ENCODE measurements at places on chromosomes 5 and 9.

DNA sequence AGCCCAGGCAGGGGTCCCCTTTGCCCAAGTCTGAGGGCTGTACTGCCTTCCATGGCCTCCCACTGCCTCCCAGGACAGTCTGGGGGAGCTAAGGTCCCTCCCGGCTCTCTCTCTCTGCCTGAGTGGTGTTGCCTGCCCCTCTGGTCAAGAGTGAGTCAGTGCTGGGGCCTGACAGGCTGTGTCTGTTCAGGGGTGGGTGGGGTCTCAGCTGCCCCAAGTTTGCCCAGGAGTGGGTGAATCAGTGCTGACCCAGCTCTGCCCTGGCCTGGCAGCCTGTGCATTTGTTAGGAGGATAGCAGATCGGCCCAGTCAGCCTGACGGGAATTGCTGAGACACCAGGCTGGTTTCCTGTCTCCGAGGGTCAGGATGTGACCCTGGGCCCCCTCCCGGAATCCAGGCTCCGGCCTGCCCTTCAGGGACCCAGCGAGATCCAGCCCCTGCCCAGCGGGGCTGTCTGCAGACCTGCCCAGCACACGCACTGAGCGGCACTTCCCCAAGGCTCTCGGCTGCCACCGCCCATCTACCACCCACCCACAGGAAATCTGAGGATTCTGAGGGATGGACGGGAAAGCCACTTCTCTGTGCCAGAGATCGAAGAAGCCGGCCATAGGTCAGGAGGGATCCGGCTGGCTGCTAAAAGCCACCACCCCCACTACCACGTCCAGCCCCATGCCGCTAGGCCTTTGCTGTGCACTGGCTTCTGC, 15.9 kb downstream of the ENG start:
- ATAC-seq = no peak

- no peak for ATAC-seq
These were observed 29.5 kb upstream of the APC start for GRCh38 chr5:112708103-112708622.

DNA sequence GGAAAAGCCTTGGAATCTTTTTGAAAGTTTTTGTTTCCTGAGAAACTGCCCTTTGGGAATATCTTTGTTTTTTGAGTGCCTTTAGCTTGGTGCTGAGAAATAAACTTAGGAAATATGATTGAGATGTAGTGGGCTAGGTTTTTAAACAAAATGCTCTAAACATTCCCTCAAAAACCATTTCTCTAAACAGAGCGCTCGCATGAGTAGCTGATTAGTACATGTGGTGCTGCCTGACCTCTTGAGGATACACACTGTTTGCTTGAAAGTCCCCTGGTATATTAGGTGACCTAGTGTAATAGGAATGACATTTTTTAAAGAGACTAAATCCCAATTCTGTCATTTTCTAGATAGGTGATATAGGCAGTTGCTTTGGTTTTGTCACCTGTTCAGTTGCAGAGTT, 132.3 kb downstream of the ADAMTSL1 start:
- ATAC-seq = no peak

DNA sequence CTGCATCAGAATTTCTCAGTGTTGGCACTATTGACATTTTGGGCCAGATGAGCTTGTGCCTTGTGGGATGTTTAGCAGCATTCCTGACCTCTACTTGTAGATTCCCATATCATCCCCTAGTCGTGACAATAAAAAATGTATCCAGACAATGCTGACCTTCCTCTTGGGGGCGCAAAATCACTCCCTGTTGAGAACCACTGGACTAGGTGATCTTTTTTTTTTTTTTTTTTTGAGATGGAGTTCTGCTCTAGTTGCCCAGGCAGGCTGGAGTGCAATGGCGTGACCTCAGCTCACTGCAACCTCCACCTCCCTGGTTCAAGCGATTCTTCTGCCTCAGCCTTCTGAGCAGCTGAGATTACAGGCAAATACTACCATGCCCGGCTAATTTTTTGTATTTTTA, 22.6 kb downstream of the STXBP1 start:
- no peak for ATAC-seq

GRCh38 chr9:127741831-127742434, 6.8 kb upstream of the TOR2A start:
- ATAC-seq = no peak

DNA sequence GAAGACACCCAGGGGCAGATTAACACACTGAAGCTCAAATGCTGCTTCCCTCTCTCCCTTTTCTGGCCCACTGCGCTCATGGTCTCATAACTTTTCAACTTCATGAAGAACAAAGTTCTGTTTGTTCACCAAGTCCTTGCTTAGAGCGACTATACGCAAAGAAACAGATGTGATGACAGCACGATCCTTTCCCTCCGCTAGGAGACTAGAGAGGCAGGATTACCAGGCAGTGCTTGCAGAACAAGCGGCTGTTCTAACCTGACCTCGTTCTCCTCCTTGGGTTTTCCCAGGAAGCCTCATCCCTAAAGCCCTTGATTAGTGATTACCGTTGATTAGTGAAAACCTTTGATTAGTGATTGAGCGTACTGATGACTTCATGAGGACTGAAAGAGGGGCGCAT, 649.9 kb downstream of the IRX1 start:
- no peak for ATAC-seq

- ATAC-seq = no peak
These were observed 717.8 kb downstream of the DTWD2 start for GRCh38 chr5:118270526-118270925.

Data from activated CD4-positive, CD25-positive, alpha-beta regulatory T cell treated with anti-CD3 and anti-CD28 coated beads, Interleukin-2, amount 50 U/mL, for 24 hours (primary cell).